Stromal cell of bone marrow (primary cell): ENCODE measurements at places on chromosomes 13 and 19.
A peak's percentile ranks its signal among the peaks of the same experiment; 100 is the strongest.

GRCh38 chr19:39502640-39503417 is 4.1 kb downstream of the DLL3 start:
- DNase-seq, result peak; percentile 28

DNA sequence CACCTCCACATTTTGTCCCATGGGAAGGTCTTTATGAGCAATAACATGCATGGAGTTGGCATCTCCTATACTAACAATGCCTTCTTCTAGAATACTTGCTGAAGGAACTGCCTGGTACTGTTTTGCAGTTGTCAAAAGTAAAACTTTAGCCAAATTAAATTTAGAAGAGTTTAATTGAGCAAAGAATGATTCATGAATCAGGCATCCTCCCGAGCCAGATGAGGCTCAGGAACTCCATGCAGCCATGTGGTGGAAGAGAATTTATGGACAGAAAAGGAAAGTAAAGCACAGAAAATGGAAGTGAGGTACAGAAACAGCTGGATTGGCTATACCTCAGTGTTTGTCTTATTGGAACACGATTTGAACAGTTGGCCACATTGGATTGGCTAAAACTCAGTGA is 1081.9 kb downstream of the SLITRK1 start:
- DNase-seq, result no peak

GRCh38 chr13:100543872-100544602 is 44.6 kb downstream of the GGACT start:
- DNase-seq, result no peak

DNA sequence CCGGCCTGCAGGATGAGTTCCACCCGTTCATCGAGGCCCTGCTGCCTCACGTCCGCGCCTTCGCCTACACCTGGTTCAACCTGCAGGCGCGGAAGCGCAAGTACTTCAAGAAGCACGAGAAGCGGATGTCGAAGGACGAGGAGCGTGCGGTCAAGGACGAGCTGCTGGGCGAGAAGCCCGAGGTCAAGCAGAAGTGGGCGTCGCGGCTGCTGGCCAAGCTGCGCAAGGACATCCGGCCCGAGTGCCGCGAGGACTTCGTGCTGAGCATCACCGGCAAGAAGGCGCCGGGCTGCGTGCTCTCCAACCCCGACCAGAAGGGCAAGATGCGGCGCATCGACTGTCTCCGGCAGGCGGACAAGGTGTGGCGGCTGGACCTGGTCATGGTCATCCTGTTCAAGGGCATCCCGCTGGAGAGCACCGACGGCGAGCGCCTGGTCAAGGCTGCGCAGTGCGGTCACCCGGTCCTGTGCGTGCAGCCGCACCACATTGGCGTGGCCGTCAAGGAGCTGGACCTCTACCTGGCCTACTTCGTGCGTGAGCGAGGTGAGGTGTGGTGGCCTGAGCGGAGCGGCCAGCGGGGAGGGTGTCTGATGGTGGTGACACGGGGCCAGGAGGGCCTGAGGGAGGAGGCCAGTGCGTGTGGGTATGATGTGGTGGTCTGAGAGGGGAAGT is 15.5 kb downstream of the NFIC start:
- DNase-seq, result no peak

DNA sequence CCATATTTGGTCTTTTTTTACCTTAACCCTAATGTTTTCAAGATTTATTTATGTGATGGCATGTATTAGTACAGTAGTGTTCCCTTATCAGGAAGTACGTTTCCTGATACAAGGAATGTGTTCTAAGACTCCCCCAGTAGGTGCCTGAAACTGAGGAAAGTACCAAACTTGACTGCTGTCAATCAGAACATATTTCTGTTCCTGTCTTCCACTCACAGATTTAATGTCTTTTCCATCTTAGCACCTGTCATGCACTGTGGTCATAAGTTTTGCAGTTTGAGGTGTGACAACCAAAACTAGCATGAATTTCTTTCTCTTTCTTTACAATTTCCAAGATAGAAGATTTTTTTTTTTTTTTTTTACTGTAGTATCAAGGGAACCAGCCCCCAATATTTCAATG is 62.9 kb downstream of the LMO7 start:
- no peak for DNase-seq

DNA sequence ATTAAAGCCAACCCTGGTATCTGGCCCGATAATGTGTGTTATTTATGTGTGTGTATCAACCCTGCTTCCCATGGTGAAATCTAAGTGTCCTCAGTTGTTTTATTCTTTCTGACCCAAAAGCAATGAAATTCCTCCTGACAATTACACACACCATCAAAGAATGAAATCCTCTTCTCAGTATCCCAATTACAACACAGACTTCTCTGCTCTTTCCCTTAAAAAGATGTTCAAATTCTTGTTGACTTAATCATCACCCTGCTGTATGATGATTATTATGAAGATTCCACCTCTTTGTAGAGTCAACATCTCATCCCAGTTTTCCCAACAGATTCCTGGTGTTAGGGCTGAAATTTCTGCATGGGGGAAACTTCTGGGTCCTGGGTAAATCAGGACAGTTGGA is 8.9 kb upstream of the TRPC4 start:
- DNase-seq, result no peak

DNA sequence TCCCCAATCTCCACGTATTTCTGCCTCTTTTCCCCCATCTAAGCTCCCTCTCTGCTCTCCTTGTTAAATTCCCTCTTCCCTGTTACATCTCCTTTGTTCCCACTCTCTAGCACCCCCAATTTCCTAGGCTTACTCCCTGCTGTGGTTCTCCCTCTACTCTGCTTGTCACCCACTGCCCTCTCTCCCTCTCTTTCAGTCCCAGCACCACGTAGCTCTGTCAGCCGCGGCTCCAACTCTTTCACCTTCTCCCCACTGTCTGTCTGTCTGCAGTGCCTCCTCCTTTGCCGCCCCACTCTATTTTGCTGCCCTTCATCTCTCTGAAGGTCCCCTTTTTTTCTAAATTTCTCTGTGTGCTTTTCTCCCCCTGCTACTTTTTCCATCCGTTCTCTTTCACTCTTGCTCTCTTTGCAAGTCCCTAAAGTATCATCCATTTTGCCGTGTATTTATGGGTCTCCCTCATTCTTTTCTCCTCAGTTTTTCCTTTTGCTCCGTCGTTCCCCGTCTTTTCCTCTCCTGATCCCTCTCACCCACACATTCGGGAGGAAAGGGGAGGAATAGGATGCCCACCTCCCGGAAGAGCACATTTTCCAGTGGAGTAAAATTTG is 937 bp downstream of the ZNF841 start:
- no peak for DNase-seq

GRCh38 chr13:98877936-98878335 is 99.9 kb downstream of the DOCK9 start:
- DNase-seq, result no peak

GRCh38 chr19:43704002-43704705 is 11.7 kb upstream of the IRGC start:
- DNase-seq, result no peak

DNA sequence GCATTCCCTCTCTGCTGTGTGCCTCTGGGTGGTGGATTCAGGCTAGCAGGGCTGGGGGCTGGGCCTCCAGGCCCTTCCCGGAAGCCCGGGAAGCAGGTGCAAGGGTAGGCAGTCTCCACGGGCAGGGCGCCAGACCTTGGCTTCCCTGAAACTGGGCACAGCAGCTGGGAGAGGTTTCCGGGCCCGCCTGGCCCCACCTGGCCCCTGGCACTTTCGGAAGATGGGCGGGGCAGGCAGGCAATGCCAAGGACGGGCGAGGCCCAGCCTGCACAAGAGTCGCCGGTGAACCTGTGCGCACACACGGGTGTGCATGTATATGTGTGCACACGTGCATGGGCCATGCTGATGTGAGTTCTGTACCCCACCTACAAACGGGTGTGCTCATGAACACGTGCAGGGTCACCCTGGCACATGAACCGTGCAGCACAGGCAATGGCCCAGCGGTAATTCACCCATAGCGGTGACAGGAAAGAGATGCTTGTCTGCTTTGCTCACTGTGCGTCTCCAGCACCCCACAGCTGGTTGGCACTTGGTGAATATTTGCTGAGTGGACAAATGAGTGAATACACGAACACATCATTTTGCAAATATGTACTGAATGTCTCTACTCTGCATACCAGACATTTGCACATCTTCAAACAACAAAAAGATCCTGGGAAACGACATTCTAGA is 15.3 kb downstream of the GADD45B start:
- no peak for DNase-seq

- peak; percentile 5 for DNase-seq
These were observed 752.5 kb upstream of the SGCG start for GRCh38 chr13:22428188-22428828.

DNA sequence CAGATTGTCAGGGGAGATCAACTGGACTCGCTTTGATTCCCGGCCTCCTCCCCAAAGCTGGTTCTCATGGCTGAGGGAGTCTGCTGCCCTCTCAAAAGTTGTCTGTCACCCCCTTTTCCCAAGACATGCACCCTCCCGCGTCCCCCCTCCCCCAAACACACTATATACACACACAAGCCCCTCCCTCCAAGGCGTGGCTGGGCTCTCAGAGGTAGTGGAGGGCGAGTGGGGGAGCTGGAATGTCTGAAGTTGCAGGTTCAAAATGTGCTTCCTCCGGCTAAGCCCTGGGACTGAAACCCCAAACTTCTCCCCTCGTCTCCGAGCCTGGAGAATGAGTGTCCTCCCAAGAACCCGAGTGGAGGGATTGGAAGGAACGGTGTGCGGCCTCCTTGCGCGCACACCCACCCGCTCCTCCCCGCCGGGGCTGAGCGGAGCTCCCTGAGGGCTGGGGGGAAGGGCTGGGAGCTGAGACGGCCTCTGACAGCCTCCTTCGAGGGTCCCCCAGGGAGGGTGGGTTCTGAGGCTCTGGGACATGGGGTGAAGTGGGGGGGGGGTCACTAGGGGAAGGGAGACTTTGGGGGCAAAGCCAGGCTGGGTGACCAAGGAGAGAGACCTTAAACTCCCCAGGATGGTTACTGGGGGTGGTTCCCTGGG is 9.9 kb upstream of the MEIS3 start:
- DNase-seq, result no peak

DNA sequence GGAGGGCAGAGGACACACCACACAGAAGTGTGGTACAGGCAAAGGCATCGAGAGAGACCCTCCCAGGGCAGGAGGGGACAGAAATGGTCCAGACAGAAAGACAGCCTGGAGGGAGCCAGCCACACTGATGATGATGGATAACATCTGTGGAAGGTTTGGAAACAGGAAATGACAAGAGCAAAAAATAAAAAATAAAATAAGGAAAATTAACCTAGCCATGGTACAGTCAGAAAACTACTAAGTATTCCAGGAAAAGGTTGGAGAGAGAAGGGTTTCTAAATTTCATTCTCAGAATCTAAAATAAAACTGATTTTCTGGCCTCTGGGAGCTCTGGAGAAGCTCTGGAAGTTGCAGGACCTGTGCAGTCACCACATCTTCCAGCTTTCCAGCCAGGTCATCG is 115.2 kb upstream of the VSTM2B start:
- no peak for DNase-seq
